ENCODE measurements at places on chromosomes 7 and 10.

DNA sequence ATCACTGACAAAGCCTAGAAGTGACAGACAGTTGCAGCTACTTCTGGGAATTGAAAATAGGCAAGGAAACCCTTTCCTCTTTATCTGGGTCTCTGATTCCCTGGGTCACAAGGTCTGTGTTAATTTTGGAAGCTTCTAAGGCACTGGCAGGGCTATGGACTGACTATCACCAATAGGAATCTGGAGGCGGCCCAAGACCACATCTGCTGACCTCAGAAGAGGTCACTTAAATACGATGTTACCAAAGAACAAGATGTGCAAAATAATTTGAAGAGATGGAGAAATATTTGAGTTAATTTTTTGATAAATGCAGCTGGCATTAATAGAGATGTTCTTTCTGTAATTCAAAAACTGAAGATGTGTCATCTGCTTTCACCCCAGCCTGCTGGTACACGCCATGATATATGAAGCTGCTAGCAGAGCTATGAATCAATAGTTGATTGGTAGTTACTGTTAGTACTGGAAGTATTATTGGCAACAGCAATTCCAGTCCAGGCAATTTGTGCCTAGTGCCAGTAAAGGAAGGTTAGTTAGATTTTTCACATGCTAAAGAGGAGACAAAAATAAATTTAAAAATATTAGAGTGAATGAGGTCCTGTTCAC is 5.5 kb upstream of the STEAP4 start:
- no peak overlapping the region for H3K27ac ChIP-seq
- no peak overlapping the region for H3K4me3 ChIP-seq
- no peak for DNase-seq
- H3K4me1 ChIP-seq = no peaks in the 10 kb centered on the region
- H3K27me3 ChIP-seq = no peaks in the 10 kb centered on the region

DNA sequence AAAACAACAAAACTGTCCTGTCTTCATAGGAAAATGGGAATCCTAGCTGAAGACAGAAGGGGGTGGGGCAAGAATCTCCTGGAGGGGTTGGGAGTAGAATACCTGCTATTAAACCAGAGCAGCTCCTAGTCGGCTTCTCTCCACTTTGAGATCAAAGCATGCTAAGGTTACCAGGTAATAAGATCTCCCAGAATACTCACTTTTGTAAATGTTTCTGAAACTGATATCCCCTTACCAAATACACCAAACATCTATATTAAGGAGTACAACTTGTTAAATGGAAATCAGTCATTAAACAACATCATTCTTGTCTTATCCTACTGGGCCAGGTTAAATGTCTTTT is 29.5 kb upstream of the DAGLB start:
- H3K27me3 ChIP-seq = no peaks in the 10 kb centered on the region
- peaks cover 6% of the 10 kb centered on the region for H3K36me3 ChIP-seq
- H3K4me3 ChIP-seq = no peak overlapping the region
- H3K27ac ChIP-seq = no peak overlapping the region
- peaks cover 23% of the 10 kb centered on the region for H3K4me1 ChIP-seq
- DNase-seq = no peak

DNA sequence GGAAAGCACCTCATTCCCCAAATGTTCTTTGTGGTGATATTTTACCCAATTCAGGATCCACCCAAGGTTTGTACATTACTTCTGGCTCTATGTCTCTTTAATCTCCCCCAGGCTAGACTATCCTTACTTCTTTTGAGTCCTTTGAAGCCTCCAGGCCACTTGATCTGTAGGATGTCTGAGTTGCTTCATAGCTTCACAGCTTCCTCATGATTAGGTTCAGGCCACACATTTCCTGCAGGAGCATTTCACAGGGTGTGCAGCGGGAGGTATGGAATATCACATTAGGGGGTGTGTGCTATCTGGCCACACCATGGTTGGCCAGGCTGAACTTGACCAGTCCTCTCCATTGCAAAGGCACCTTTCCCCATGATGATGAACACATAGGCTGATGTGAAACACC is 18.7 kb downstream of the TSPAN15 start:
- H3K27ac ChIP-seq = no peak overlapping the region
- DNase-seq = no peak
- no peaks in the 10 kb centered on the region for H3K36me3 ChIP-seq
- H3K4me1 ChIP-seq = peaks cover 65% of the 10 kb centered on the region

DNA sequence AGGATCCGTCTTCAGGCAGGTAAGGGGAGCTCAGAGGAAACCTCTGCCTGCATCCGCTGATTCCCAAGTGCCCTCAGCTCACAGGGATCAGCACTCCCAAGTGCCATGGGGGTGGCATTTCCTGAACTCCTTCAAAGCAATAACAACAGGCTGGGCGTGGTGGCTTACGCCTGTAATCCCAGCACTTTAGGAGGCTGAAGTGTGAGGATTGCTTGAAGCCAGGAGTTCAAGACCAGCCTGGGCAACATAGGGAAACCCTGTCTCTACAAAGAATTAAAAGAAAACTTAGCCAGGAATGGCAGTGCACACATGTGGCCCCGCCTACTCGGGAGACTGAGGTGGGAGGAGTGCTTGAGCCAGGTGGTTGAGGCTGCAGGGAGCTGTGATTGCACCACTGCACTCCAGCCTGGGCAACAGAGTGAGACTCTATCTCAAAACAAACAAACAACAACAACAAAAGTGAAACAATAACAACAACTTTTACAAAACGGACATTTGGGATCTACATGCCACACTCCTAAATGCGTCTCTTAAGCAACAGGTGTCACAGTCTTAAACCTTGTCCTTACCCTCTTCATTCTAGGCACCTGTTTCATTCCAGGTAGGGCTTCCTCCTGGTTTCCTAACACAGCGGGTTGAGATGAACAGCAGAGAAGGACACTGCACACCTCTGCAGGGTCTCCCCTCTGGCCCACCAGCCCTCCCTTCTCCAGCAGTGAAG is 73.8 kb downstream of the PAXIP1 start:
- no peak for DNase-seq
- no peaks in the 10 kb centered on the region for H3K36me3 ChIP-seq
- H3K4me3 ChIP-seq = peak overlapping the region; percentile 65

DNA sequence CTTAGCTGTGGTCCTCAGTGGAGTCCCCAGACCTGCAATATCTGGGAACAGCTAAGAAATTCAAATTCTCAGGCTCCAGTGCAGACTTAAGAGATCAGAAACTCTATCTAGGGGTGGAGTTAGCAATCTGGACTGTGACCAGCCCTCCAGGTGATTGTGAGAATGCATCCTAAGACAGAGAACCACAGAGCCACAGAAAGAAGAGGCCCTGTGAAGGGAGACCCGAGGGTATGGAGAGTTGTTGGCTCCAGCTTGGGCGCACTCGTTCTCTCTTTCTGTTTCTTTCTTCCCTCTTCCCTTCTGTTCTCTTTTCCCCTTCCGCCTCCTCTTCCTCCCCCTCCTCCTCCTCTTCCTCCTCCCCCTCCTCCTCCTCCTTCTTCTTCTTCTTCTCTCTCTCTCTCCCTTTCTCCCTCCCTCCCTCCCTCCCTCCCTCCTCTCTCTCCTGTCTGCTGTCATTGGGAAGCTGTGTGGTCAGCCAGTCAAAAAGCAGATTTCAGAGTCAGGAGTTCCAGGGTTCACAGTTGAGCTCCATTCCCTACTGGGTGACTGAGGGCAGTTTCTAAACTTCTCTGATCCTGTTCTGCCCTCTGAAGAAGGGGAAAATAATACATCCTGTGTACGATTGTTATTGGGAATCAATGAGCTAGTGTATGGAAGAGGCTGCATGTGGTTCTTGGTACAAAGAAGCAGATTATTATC is 62.1 kb upstream of the STEAP1B start:
- peaks cover 63% of the 10 kb centered on the region for H3K4me1 ChIP-seq
- no peak overlapping the region for H3K4me3 ChIP-seq
- no peaks in the 10 kb centered on the region for H3K36me3 ChIP-seq

- DNase-seq = no peak
- H3K27ac ChIP-seq = no peak overlapping the region
- no peaks in the 10 kb centered on the region for H3K27me3 ChIP-seq
- H3K4me1 ChIP-seq = no peaks in the 10 kb centered on the region
- no peaks in the 10 kb centered on the region for H3K36me3 ChIP-seq
These were observed 26.5 kb downstream of the HDAC9 start for GRCh38 chr7:18521945-18522566.

- DNase-seq = no peak
- H3K27ac ChIP-seq = no peak overlapping the region
- H3K27me3 ChIP-seq = no peaks in the 10 kb centered on the region
- H3K4me3 ChIP-seq = no peak overlapping the region
- H3K4me1 ChIP-seq = no peaks in the 10 kb centered on the region
- H3K36me3 ChIP-seq = no peaks in the 10 kb centered on the region
These were observed 215.7 kb upstream of the CDC14C start for GRCh38 chr7:48708635-48709034.

DNA sequence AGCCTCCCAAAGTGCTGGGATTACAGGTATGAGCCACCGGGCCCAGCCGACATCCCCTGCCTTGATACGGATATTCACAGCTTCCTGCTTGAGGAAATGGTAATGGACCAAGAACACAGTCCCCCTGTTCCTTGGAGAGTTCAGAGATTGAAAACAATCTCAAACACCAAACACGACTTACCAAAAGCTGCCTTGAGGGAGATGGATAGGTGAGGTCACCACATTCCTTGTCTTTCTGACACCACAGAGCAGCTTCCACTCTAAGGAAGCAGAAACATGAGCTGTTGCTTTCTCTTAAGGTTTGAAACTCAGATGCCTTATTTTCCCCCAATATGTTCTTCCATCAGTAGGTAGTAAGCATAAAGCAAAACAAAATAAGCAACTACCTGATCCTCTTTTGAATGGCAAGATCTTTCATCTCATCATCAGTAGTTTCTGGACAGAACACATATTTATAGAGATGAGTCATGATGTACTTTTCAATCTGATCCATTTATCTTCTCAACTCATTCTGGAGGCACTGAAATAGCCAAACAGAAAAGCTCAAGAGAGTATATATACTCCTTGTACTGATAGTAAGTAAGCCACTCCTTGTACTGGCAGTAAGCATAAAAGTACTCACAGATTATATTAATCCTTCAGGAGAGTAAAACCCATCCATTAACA is 199.1 kb upstream of the KCTD7 start:
- no peaks in the 10 kb centered on the region for H3K36me3 ChIP-seq
- H3K27me3 ChIP-seq = no peaks in the 10 kb centered on the region
- no peak for DNase-seq
- H3K27ac ChIP-seq = no peak overlapping the region
- no peaks in the 10 kb centered on the region for H3K4me1 ChIP-seq

DNA sequence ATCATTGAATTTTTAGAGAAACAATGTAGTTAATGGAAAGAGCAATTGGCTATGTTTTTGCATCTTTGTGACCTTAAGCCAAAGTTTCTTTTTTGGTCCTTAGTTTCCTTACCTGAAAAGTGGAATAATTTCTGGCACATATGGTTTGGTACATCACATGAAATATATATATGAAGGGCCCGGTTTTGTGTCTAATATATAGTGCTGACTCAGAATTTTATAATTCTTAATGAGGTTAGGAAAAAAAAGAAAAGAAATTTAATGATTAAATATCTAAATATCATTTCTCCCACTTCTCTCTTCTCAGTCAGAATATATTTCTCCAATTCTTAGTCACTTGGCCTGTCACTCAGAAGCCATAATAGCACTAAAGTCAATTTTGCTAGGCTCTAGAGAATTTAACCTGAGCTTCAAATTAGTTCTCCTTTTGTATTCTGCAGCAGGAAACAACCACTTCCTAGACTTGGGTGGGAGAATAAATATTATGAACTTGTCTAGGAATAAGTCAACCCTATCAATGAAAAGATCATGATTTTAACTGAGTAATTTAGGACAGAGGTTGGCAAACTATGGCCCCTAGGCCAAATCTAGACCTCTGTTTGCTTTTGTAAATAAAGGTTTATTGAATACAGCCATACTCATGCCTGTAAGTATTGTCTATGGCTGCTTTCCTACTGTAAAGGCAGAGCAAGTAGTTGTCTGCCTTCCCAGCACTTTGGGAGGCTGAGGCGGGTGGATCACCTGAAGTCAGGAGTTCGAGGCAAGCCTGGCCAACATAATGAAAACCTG is 34.6 kb downstream of the PPP1R9A start:
- DNase-seq = no peak
- no peak overlapping the region for H3K27ac ChIP-seq
- H3K27me3 ChIP-seq = no peaks in the 10 kb centered on the region

GRCh38 chr10:132001238-132001972 is 19.7 kb upstream of the BNIP3 start:
- H3K27me3 ChIP-seq = no peaks in the 10 kb centered on the region
- H3K36me3 ChIP-seq = no peaks in the 10 kb centered on the region
- no peak for DNase-seq
- H3K27ac ChIP-seq = no peak overlapping the region
- H3K4me1 ChIP-seq = peaks cover 5% of the 10 kb centered on the region
- no peak overlapping the region for H3K4me3 ChIP-seq

GRCh38 chr10:43056568-43057011 is 20.3 kb upstream of the RET start:
- peaks cover 35% of the 10 kb centered on the region for H3K27me3 ChIP-seq
- no peak for DNase-seq
- no peak overlapping the region for H3K27ac ChIP-seq
- no peaks in the 10 kb centered on the region for H3K4me1 ChIP-seq

- H3K4me3 ChIP-seq = no peak overlapping the region
- H3K27ac ChIP-seq = peak overlapping the region; percentile 63
- no peaks in the 10 kb centered on the region for H3K36me3 ChIP-seq
These were observed 18.7 kb downstream of the LCOR start for GRCh38 chr10:96850825-96851224.

DNA sequence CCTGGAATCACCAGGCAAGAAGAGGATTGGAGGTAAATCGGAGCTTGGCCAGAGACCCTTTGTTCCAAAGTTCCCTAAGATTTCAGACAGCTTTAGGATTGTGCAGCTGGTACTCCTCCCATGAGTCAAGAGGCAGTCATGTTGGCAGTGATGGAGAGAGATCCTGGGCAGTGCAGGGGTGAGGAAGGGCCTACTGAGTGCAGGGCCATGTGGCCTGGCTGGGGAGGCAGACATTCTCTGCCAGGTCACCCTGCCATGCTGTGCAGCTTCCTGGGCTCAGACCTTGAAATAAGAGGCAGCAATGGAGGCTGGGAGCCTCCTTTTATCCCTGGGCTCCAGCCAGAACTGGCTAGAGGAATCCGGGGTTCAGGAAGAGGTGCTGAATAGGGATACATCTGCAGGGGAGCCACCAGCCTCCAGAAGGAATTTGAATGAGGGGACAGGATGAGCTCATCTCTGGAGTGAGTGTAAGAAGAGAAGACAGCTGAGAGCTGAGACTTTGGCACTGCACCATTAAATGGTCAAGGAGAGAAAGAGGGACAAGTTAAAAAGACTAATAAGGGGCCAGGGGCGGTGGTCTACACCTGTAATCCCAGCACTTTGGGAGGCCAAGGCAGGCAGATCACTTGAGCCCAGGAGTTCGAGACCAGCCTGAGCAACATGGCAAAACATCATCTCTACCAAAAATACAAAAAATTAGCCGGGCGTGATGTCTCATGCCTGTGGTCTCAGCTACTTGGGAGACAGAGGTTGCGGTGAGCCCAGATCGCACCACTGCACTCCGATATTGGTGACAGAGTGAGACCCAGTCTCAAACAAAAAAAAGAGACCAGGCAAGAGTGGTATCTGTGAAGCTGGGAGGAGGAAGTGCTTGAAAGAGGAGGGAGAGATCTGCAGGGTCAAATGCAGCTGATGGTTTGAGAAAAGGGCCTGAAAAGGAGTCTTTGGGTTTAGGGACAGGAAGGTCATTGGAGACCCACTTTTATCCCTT is 12.0 kb downstream of the SFTPD start:
- H3K4me3 ChIP-seq = no peak overlapping the region
- H3K4me1 ChIP-seq = no peaks in the 10 kb centered on the region
- H3K36me3 ChIP-seq = no peaks in the 10 kb centered on the region
- DNase-seq = no peak
- H3K27ac ChIP-seq = no peak overlapping the region

GRCh38 chr7:149093228-149093627 is 2.7 kb upstream of the ZNF786 start:
- no peak for DNase-seq
- no peak overlapping the region for H3K4me3 ChIP-seq
- peaks cover 21% of the 10 kb centered on the region for H3K4me1 ChIP-seq
- H3K27me3 ChIP-seq = no peaks in the 10 kb centered on the region
- no peaks in the 10 kb centered on the region for H3K36me3 ChIP-seq
